LNCaP clone FGC (cell line): ENCODE measurements at places on chromosomes 5 and 9.
A peak's percentile ranks its signal among the peaks of the same experiment; 100 is the strongest.

DNA sequence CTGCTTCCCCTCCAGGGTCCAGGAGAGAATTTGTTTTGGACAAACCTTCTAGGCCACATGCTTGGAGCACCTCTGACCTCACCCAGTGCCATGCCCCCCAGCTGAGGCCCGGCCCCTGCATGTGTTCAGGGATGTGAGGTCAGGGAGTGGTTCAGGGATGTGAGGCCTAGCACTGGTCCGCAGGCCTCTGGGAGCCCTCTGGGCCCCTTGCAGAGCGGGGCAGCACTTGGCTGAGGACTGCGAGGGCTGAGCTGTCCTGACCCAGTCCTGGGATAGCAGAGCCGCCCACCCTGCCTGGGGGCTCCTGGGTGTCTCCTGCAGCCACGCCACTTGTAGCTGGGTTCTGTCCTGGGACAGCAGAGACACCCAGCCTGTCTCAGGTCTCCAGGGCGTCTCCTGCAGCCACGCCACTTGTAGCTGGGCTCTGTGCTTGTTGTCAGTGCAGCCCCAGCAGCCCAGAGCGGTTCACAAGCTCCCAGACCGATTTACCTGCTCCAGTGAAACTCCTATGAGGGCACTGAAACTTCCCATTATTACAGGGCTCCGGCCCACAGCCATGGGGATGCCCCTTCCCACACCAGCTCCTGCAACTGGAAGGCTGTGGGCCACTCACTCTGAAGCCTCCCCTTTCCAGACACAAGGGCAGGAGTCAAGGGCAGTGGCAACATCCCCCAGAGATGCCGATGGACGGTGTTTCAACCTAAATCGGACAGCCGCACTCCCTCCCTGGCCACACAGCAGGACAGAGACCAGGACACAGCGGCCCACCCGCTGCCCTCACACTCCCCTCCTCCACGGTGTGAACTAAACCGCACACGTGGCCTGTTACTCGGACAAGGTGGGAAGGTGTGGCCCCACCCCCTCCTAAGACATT is 5.4 kb upstream of the CEP72 start:
- no peak for DNase-seq

DNA sequence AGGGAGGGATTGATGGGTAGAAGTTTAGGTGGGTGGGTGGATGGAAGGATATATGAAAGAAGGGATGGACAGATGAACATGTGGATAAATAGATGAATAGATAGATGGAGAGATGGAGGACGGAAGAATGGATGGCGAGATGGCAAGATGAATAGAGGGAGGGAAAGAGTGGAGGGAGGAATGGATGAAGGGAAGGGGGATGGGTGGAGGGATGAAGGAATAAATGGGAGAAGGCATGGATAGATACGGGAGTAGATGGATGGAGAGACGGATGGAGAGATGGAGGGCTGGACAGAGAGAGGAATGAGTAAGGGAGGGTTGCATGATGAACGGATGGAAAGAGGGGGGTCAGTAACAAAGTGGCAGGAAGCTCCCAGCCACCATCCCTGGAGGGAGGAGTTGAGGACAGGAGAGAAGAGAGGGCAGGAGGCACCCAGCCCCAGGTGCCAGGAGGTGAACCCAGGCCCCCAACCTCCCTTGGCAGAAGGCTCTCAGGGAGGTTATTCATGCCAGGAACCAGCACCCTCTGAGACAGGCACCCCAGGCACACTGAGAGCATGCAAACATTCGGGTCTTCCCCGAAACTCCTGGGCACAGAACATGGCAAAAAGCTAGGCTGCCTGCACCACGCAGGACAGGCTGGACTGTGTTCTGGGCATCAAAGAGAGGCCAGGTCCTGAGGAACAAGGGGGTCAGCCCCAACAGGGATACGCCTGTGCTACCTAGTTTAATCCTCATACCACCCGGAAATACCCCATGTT is 9.1 kb downstream of the SARDH start:
- no peak for DNase-seq

GRCh38 chr5:10724781-10725507 is 36.1 kb downstream of the DAP start:
- DNase-seq: no peak

DNA sequence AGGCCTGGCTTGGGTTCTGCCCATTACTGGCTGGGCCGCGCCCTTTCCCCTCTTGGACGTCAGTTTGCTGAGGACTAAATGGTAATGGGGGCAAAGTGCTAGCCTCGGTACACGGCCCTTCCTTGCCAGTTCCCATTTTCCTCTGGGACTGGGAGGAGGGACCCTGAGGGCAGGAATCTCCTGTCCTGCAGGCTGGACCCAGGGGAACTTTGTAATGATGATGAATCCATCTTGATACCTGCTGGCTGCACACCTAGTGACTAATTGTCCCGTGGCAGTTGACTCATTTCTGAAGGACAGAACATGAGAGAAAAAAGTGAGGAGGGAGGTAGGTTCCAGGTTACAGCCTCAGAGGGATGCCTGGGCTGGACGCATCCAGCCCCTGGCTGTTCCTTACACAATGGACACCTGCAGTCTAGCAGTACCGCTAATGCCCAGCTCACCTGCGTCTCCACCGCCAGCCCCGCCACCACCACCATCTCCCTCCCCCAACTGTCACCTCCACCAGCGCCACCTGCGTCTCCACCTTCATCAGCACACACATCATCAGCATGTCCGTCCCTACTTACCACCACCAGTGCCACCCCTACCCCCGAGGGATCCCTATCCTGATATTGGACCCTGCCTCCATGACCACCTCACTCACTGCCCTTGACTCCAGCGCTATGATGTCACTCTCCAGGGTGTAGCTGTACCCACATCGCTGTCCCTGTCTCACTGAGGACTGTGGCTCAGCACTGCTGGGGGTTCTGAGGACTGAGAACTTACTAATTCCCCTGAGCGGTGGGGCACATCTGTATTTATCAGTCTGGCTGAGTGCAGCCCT is 4.3 kb downstream of the CDHR2 start:
- no peak for DNase-seq

DNA sequence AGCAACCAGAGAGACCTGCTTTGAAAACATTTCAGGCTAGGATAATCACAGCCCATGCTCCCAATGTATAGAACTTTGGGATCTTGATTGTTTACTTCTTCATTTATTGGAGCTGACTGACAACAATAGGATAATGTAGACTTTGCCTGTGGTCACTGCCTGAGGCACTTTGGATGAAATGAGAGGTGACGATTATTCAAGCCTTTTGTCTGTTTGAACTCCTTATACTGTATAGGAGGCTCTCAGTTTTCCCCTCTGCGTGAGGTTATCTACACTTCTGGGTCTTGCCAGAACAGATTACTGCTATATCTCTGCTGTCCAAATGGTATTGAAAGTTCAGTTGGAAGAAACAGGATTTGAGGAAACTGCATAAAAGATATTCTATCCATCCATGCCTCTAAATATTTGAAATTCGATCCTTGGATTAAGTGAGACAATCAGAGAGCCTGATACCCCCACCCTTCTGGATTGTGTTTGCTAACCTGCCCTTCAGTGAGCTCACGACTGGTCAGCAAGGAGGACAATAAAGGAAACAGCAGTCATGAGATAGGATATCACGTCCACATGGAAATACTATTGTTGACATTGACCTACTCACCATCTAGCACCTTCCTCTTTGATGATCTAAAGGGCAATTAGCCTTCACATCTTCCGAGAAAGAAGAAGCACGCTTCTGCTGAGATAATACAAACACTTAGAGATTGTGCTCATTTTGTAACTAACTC is 98.1 kb downstream of the DOCK8 start:
- DNase-seq: peak; percentile 78

DNA sequence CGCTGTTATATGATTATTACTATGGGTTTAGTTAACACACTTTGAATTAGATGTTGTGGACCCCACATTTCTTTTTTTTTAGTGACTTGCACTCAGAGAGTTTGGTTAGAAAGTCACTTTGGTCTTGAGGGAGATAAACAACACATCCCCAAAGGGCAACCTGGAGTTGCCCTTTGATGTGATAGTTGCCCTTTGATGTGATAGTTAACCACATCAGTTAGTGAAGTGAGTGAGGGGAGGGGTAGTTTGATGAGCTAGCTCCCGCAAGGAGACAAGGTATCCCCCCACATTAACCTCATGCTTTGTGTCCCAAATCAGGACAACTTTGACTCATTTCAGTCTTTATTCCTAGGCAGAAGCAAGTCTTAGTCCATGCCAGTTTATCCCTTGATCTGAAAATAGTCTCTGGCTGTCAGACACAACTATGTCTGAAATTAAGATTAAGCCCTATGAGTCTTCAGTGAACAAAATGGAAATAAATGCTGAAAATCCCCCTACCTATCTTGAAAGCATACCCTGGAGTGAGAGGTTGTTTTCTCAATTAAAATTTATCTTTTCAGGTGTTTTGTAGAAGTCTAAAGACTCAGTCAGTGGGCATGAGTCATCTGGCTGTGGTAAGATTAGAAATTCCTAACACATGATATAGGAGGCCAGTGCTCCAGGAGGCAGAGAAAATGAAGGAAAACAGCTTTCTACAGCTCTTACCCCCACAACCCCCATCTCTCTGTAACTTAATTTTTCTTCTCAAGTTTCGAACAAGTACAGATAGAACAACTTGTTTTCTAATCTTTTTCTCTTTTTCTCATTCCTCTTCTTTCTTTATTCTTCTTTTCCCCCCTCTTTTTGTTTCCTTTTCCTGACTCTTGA is 208.9 kb upstream of the DMRTA1 start:
- DNase-seq: no peak

DNA sequence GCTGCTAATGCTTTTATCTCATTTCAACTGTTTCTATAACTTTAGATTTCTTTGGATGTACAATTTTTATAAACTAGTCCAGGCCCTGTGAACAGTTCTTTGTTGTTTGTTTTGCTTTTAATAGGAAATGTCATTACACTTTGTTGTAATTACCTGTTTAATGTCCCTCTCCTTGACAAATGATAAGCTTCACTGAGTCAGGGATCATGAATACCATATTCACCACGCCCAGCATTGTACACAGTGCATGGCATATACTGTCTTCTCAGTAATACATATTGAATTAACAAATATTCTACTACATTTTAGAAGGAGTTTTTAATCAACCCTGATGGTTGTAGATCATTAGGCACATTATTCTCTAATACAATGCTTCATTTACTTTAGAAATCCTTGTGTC is 1105.0 kb downstream of the MAT2B start:
- DNase-seq: peak; percentile 63

GRCh38 chr9:105816202-105816744 is 121.9 kb downstream of the TMEM38B start:
- DNase-seq: no peak

DNA sequence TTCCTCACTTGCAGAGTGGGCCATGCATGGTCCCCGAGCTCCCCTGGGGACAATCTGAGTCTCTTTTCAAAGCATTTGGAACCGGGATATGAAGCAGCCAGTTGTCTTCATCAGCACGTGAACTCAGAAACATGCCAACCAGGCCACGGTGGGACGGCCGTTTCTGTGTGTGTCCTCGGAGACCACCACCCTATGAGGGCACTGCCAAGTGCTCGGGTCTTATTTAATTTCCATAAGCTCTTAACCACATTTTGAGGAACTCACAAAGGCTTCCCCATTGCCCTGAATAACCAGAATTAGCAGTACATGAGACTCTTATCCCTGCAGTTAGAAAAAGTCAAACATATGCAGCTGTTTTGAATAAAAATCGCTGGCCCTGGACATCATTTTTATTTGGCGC is 60.1 kb downstream of the OTULIN start:
- DNase-seq: no peak

DNA sequence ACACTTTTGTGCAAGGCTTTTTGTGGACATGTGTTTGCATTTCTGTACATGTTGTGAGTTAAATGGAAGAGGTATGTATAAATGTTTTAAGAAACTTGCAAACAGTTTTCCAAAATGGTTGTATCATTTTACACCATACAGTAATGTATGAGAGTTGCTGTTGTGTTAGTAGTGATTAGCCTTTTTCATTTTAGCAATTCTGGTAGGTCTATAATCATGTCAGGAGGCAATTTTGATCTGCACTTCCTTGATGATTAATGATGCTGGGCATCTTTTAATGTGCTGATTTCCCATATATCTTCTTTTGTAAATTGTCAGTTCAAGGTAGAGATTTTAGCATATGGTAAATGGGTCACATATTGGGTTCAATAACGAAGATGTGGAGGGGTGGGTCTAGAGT is 87.3 kb downstream of the ANKRD18B start:
- DNase-seq: no peak

- no peak for DNase-seq
Observed at GRCh38 chr5:137400571-137400970, 98.6 kb downstream of the SPOCK1 start.
